ENCODE measurements at places on chromosomes 5 and 9.

GRCh38 chr5:126852841-126853271, 75.9 kb downstream of the LMNB1 start:
- DNase-seq, result no peak

GRCh38 chr5:36642089-36642488, 35.7 kb downstream of the SLC1A3 start:
- no peak for DNase-seq

GRCh38 chr9:73080110-73080694, 71.5 kb upstream of the ANXA1 start:
- DNase-seq, result no peak

DNA sequence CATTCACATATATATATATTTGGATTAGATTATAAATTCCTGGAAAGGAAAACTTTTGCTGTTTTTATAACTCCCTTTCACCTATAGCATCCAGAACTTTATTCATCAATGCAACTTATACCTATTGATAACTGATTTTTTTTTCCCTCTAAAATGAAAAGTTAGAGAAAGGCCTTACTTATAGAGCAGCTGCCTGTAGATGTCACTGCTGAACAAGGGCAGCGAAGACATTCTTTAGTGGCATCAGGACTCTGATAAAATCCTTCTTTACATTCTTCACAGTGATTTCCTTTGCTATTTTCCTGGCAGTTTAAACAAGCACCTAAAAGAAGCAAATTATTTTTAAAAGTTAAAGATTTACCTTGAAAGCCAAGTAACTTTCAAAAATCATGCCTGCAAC, 32.3 kb upstream of the CDK5RAP2 start:
- no peak for DNase-seq

DNA sequence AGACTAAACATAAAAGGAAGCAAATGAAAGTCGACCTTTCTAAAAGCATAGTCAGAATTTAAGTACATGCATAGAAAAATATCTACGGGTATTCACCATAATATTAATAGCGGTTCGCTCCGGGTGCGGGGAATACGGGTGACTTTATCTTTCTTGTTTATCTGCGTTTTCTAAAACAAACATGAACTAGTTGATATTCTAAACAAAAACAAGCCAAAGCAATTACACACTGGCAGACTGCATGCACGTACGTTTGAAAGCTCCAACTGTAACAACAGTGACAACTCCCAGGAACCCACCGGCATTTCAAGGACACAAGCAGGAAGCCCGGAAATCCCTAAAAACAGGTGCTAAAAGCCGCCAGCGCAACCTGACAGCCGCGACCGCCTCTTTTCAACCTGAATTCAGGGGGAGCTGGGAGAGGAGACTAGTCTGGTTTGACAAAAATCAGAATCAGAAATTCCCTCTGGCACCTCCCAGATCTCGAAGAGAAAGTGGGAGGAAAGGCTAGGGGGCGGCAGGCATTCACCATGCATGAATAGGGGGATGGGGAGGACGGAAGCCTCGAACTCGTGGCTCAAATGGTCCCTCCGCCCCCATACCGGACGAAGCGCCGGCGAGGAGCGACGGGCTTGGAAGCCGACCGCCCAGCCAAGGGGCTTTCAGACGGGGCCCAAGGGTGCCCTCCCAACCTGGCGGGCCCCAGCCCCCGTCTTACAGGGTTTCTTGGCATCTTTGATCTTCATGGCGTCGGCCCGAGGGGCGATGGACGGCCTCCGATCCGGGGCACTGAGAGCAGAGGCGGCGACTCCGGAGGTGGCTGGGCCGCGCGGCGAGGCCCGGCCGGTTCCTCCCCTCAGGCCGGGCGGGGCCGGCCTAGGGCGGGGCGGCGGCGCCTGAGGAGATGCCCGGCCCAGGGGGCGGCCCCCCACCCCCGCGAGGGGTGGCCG, at the start of gene PANK3:
TSS of gene PANK3 (minus strand) at position 831 of the 950 bp plus-strand sequence. CDS start at position 746, 85 bp downstream.
- DNase-seq, result no peak

GRCh38 chr5:139293202-139293506, 386 bp upstream of the MATR3 start:
- no peak for DNase-seq

DNA sequence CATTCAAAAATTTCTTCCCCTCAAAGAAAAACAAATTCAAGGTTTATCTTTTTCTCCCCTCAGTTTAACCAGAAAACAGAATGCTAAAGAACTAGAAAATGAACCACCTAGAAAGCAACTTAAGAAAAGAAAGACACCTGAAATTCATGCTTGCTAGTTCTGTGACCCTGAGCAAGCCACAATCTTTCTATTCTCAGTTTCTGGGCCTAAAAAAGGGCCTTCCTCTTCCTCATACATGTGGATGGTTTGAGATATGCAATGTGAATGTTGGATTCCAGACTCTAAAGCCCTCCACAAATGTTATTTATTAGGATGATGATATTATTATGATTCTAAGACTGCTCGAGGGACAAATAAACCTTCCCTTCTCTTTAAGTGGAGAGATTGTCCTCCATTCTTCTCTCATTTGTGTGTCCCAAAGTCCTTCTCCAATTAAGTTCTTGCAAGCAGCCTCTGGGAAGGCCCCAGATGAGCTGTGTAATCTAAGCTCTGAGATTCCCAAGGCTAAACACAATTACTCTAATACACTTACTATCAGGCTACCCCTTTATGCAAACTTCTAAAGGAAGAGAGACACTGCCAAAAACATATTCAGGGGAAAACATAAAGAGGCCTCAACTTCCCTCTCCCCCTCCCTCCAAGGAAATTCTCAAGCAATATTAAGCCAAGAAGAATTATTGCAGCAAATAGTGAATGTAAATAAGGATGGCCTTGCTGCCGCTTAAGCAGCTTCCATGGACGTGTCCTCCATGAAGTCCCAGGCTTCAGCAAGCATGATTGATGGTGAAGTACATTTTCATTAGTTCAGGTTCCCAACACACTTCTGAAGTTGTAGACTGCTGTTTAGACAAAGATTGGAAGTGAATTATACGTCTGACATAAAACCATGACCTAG, 80.2 kb downstream of the PRKACG start:
- no peak for DNase-seq

- peak; percentile 43 for DNase-seq
Measured at GRCh38 chr5:97528941-97529340, 345.9 kb upstream of the RIOK2 start.

DNA sequence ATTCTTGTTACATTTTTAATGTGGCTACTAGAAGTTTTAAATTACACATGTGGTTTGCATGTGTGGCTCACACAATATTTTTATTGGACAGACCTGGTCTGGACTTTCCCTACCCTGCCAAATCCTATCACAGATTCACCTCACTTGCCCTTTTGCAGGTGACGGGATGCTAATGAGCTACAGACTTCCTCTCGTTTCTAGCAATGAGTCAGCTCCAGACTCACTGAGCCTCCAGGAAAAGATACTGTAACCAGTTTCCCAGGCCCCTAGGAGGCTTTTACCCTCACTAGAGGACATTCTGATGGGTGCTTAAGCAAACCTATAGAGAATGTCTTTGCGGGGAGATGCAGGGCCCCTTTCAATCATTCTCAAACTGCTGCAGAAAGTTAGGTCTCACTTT, 135.4 kb downstream of the WDR41 start:
- DNase-seq, result peak; percentile 46

DNA sequence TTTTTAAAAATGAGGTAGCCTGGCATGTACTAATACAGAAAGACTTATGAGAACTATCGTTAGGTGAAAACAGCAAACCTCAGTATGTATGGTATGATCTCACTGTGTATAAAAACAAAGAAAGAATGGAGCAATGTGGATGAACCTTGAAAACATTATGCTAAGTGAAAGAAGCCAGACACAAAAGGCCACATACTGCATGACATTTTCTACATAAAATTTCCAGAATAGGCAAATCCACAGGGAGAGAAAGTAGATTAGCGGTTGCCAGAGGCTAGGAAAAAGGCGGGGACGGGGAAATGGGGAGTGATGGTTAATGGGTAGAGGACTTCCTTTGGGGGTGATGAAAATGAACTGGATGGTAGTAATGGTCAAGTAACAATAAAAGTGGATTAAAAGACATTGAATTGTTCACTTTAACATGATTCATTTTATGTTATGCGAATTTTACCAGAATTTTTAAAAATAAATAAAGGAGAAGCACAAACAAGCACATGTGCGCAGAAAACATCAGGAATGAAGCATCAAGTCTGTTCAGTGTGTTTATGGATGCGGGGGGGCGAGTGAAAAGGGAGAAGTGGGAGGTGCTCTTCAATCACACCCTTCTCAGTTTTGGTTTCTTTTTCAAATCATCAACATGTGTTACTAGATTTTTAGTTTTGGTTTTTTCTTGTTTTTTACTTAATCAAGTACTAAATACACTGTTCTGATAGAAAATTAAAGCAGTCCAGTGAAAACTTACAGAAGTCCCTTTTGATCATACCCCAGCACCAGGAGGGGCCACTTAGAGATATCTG, 16.3 kb downstream of the ROR2 start:
- no peak for DNase-seq

- DNase-seq, result no peak
Measured at GRCh38 chr5:67831048-67831447, 384.5 kb upstream of the PIK3R1 start.

DNA sequence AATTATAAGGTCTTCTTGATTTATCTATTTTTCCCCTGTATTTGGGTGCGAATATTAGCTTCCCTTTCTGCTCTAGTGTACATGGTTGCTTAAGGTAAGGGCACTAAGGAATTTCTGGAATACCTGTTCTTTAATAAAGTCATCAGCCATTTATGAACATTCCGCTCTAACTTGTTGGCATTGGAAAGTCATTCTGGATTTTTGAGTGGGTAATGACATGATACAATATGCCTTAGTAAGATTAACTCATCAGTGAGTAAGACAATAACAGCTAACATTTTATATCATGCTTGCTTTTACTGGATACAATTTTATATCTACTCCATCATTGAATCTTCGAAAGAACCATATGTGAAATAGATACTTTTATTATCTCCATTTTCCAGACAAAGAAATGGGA, 196.1 kb downstream of the ARRDC3 start:
- DNase-seq, result no peak

DNA sequence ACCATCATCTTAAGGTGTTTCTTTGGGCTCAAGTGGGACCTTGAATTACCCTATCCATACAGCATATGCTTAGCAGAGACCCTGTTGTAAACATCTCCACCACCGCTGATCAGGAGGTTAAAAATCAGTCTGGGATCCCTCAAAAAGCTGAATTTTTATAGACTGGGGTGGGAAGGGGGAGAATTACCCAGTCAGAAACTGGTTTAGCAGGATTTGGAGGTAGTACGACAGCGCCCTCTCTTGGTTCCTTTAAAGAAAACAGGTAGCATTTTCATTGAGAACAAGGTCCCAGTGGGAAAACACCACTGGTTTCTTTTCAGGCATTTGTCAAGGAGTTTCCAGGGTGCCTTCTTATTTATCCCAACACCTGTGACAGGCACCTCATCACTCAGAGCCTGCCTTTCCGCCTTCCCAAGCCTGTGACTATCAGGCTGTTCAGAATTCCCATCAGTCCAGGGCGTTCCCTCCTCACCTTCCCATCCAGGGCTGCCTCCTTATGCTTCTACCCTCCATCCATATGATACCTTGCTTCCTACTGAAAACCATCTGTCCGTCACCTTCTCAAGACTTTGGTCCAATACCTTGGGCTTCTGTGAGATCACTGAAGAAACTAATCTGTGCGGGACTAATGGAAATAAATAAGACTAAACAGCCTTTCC, 203.8 kb upstream of the RAI14 start:
- no peak for DNase-seq

DNA sequence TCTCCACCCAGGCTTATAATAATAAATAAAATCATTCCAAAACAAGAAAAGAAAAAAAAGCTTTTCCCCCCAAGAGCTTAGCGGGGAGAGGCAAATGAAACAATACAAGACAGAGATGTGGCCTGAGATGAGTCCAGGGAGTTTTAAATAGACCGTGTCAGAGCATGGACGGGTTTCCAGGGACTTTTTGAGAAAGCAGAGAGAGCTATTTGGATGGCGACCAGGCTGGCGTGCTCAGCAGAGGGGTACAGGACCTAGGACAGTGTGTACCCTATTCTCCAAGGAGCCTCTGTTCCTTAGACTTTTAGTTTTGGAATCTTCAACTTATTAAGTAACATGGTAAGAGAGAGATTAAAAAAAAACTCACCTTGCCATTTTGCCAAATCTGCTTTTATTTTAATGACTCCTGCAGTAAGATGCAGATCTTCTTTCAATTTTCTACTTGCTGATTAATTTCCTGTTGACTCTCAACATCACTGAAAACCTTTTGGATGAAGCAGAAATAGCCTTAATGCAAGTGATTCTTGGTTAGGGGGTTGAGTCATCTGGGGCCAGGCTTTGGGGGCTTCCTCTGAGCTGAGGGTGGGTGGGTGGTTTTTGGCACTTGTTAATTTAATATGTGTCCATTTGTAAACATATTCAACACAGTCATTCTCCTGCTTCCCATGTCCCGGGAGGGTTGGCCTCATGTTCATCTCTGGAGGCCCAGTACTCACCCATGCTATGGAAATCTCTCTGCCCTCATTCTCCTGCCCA, 49.6 kb upstream of the OSMR start:
- DNase-seq, result no peak

DNA sequence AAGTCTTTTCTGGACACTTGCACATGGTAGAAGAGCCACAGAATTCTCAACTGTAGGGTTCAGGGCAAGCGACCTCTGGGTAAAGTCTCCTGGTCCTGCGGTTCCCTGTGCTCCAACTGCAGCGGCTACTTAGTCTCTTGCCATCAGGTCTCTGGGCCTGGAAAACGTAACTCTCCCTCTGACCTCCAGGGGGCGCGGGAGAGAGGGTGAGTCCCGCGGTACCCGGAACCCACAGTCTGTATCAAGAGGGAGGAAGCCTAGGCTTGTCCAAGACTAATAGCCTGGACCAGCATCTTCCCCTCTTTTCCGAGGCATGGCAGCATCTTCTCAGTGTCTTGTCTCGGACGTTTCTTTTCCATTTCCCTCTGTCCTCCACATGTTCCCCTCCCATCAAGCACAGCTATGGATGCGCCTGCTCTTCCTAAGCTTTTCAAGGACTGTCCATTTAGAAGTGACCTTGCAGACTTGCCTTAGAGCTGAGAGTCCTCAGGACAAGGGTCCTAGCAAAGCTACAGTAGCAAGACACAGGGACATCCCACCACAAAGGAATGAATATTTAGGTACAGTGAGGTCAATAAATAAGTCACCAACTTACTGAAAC, 59.3 kb downstream of the FSTL4 start:
- DNase-seq, result peak; percentile 7

GRCh38 chr5:90017239-90017638, 392.3 kb downstream of the CETN3 start:
- DNase-seq, result no peak

DNA sequence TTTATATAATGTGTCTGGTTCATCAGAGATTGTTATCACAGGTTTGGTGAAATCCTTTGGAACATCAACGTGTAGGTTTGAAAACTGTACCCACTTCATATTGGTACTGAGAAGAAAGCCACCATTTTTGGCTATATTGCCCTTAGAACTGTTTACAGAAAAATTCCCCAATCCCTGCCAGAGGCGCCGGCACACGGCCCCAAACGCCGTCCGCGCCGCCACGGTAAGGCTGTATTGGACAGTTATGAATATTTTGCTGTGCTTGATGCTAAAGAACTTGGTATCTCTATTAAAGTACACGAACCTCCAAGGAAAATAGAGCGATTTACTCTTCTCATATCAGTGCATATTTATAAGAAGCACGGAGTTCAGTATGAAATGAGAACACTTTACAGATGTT, 35.2 kb downstream of the DCAF10 start:
- DNase-seq, result no peak

Measured in AG09319 (cell line).